Tibial artery (tissue), 4 donors: ENCODE measurements at places on chromosomes 3 and 15.

DNA sequence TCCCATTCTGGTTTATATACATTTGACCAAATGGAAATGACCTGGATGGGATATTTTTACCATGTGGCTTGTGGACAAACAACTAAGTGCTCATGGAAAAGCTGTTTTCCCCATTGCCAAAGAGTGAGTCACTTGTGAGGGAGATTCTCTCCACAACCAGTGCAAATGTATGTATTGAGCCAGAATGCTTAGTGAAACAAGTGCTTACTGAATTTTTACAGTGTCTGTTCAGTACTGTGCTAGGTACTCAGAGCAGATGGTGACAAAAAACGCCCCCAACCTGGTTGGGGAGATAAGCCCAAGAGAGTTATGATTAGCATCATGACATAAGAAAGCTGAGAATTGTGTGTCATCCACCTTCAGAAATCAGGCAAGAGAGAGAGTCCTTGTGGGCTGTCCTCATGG is 2.3 kb downstream of the CHP1 start:
- DNase-seq: no peak

DNA sequence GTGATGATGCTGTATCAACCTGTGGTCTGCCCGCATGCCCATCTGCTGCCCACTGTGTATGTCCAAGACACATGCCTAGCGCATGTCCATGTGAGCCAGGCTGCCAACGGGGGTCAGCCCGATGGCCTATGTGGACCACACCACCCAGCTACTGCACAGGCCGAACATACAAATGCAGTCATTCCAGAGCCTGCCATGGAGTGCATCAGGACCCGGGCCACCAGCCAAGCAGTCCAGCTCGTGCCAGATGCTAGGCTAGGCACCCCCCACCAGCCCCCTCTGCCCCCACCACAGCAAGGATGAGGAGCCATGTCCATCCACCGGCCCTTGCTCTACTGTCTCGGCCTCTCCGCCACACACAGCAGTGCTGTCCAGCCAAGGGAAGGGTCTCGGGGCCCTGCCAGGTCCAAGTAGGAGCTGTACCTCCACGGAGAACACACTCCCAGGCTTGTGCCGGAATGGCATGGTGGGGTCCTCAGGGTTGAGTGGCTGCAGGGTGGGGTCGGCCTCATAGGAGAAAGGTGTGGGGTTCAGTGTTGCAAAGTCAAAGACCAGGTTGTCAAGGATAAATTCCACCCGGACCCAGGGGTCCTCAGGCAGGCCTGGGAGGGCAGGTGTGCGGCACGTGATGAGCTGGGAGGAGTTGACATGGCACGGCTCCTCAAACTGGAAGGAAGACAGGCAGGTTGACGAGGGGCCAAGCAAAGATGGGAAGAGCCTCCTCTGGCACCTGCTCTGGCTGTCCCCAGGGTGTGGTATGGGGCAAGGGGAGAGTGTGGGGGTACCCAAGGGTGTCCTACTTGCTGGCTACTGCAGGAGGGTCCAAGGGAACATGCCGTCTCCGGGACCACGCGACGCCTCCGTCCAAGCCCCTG is 15.3 kb downstream of the PLXNB1 start:
- no peak for DNase-seq

GRCh38 chr3:58522759-58523425 is 14.1 kb downstream of the ACOX2 start:
- no peak for DNase-seq

DNA sequence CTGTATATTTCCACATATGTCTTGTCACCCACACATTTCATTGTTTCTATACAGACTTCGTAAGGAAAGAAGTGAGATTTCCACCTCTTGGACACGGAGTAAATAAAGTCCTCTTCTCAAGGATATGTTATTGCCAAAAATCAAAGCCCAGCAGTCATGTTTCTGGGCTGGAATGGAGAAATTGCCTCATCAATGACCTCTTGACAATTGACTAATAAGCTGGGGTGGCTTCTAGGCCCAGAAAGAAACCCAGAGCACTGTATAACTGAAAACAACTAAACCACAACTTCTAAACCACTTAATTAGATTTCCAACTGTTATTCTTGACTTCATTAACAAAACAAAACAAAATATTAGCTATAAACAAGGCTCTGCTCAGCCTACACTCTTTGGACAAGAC is 56.4 kb upstream of the SLC24A5 start:
- peak; percentile 44 for DNase-seq

DNA sequence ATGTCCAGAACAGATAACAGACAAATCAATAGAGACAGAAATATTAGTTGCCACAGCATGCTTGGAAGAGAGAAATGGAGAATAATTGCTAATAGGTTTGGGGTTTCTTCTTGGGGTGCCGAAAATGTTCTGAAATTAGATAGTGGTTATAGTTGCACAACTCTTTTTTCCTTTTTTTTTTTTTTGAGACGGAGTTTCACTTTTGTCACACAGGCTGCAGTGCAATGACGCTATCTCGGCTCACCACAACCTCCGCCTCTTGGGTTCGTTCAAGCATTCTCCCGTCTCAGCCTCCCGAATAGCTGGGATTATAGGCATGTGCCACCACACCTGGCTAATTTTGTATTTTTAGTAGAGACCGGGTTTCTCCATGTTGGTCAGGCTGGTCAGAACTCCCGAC is 163.3 kb downstream of the PLCH1 start:
- DNase-seq: no peak

- DNase-seq: no peak
Measured at GRCh38 chr3:184275961-184276910, at the start of gene ECE2. Gene ECE2, plus strand, starts transcription at chr3:184276022. Its CDS starts 132 bp downstream, at chr3:184276154.

DNA sequence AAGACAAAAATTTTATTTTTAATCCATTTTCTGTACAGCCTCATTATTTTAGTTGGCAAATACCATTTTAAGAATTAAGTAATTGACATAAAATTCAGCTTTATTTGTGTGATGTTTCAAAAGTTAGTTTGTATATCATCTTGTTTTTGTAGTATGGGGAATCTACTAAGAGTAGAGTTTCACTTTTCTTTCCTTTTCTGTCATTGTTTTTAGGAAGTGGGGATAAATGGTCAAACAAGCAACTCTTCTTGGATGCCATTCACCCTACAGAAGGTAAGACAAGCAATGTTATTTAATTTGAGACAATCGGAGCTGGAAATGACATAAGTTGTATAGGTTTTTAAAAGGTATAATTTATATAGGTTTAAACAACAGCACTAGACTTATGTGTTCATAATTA is 268.3 kb downstream of the BBX start:
- no peak for DNase-seq
